ENCODE measurements at places on chromosomes 7 and 10. TPM values are rescaled to one million over a fixed set of nuclear protein-coding genes. Genes with fewer than 3 reads are reported as not detected.

Gene TMEM72
- not detected for total RNA-seq

Gene IKZF1
- total RNA-seq, result not detected

- DNase-seq, result no peak
Measured at GRCh38 chr7:115123441-115123840, 201.5 kb downstream of the MDFIC start.

- no peak for DNase-seq
Measured at GRCh38 chr10:107701943-107702342, 537.4 kb upstream of the SORCS1 start.

Gene TMEM254
- 14.5 TPM for total RNA-seq

DNA sequence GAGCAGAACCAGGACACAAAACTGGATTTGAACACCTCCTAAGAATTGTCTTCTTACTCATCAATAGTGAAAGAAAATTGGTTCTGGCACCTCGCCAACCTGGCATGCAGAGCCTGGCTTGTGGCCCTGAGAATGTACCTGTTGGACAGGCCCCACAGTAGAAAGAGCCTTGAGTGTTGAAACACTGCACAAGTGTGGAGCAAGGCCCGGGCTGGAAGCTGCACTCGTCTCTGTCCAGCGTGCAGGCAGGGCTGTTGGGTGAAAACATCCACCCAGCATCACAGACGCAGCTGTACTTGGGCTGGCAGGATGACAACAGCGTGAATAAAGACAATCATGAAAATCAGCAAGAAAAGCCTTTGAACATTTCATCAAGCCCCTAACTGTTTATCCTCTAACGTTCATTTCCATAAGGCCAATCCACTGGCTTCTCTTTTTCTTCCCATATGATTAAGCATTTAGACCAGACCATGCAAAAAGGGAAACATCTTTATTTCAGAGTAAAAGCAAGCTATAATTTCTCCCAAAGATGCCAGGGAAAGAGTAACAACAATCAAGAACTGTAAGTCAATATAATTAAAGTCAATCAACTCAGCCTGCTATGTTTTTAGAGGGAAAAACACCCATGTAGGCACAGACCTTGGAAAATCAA, 15.6 kb downstream of the CUBN start:
- peak; percentile 81 for DNase-seq

GRCh38 chr10:115084277-115084850, 8.8 kb upstream of the ATRNL1 start:
- DNase-seq, result no peak

GRCh38 chr7:17937506-17938120, 2.7 kb downstream of the SNX13 start:
- DNase-seq, result no peak

DNA sequence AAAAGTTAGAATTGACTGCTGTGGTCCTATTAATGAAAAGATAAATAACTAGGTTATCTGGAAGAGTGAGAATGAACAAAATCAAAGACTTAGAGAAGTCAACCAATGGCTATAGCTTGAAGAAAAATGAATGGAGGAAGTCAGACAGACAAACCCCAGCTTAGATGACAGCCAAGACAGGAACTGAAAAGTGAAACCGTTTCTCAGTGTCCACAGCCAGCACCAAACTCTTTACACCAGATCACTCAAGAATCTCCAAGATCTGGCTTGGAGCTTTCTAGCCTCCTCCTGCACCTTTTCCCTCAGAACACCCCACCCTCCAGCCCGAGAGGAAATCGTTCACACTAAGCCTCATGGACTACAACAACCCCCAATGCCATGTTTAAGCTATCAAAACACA, 167.0 kb downstream of the SFMBT2 start:
- DNase-seq, result no peak

DNA sequence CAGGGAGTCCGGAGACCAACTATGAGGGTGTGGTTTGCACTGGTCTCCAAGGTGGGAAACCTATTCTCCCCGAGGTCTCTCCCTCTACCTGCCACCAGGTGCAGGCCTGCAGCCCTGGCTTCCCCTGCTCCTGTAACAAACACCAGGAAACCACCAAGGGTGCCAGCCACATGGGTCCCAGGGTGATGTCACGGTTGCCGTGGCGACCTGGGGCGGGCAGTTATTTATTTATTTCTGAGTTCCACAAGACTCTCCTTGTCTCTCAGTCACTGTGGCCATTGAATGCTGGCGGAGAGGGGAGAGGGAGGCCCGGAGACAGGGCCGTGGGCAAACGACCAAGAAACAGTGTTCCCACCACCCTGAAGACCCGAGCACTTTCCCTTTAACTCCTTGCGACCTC, 27.0 kb downstream of the MMD2 start:
- peak; percentile 22 for DNase-seq

Gene ZNF273
- 9.6 TPM for total RNA-seq

Gene LRGUK
- under 0.01 TPM for total RNA-seq

DNA sequence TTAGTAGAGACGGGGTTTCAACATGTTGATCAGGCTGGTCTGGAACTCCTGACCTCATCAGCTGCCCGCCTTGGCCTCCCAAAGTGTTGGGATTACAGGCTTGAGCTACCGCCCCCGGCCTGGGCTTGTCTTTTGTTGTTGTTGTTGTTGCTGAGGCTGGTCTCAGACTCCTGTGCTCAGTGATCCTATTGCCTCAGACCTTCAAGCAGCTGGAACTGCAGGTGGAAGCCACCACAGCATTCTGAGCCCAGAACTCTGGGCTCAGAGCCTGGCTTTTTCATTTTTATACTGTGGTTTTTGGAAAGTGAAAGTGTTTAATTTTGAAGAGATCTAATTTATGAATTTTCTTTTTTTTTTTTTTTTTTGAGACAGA, 16.2 kb upstream of the DNAJB6 start:
- peak; percentile 33 for DNase-seq

DNA sequence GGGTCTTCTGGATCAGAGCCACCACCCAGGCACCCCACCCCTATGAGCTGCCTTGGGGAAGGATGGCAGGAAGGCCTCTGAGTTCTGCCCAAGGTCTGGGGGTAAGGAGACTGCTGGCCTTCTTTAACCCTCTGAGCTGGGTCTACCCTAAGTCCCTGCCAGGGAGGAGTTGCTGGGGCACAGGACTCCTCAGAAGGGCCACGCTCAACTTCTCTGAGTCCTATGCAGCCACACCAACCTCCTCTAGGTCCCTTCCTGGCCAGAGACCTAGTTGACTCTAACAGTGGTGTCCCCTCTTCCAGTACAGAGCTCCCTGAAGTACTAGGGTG, 2.6 kb upstream of the NEURL1 start:
- DNase-seq, result no peak

DNA sequence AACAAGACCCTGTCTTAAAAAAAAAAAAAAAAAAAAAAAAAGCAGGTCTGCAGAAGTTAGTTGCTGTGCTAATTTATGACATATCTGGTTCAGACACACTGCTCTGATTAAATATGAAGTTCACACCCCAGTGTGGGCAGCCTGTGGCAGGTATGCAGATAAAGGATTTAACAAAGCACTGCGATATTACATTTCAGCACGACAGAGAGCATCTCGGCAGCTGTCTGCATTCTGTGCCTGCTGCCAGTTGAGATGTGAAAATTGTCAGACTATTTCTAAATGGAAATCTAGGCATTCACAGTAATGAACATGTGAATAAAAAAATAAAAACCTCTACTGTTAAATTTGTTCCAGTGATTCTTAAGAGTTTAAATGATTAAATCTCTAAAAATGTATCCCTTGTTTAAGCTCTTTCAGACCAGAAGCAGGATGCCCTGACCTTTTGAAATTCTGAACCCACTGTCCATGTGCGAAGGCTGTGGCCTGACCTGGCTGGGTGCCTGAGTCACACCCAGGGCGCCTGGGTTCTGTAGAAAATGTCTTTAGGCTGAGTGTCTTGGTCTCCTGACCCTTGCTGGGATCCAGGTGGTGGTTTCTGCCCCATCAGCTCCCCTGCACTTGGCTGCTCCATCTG, 272.9 kb downstream of the WDR37 start:
- no peak for DNase-seq

Gene LIPF
- total RNA-seq, result not detected

- no peak for DNase-seq
Measured at GRCh38 chr10:71409516-71410104, 12.9 kb downstream of the CDH23 start.

DNA sequence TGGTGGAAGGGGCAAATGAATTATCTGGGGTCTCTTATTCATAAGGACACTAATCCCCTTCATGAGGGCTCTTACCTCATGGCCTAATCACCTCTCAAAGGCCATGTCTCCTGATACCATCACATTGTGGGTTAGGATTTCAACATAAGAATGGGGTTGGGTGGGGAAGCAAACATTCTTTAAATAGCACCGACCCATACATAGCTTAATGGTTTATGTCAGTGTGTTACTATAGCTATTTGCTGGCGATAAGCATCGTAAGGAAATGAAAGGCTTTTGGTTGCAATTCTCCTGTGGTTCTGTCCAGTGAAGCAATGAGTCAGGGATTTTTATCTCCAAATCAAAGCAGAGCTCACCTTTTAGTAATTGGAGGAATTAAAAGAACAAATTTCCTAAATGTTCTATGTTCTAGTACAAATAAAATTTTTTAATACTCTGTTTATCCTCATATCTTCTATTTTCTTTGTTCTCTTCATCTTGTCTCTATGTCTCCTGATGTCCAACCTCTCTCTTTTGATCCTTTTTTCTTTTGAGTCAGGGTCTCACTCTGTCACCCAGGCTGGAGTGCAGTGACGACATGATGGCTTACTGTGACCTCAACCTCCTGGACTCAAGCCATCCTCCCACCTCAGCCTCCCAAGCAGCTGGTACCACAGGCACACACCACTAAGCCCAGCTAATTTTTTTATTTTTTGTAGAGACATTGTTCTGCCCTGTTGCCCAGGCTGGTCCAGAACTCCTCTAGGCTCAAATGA, 57.0 kb upstream of the GLCCI1 start:
- peak; percentile 74 for DNase-seq

DNA sequence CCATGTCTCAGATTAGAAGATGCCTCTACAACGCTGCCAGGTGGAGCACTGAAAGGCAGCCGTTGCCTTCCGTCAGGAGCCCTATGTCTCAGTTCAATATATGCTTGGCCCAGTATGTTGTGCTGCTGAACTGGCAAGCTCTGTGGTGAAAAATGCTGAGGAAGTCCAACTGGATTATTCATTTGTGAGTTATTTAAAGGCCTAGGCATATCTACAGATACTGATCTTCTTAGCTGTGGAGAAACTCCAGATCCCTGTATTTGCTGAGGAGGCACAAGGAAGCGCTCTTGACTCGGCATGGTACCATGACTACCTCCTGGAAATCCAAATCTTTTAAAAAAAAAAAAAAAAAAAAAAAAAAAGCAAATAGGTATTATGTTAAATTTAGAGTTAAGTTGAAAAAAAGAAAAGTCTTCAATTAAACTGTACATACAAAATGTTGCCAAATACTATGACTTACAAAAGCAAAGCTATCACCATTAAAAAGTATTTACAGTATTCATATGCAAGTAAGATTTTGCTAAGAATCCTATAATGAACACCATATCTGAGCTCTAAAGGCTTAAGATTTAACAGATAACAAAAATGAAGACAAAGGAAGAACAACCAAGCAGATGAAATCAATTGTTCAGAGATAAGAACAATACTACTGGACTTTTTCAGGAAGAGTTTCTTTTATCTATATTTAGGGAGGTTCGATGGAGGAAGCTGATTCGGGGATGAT, 152.4 kb downstream of the GALNT11 start:
- DNase-seq, result no peak

DNA sequence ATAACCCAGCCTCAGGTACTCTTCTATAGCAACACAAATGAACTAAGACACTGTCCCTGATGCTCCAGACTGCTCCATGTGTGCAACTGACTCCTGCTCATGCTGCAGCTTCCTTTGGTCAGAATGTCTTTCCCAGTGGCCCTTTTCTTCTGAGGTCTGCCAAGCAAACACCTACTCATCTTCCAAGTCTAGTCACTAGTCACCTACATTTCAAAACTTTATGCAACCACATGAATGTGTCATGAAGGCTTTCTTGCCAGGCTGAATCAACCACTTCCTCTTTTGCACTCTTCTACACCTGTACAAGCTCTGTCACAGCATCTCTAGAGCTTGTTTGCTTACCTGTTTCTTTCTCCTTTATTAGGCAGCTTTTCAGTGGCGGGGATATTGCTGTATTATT, 75.8 kb downstream of the LSMEM1 start:
- DNase-seq, result peak; percentile 15

Gene SOSTDC1
- 0.10 TPM for total RNA-seq

Gene BLNK
- not detected for total RNA-seq

DNA sequence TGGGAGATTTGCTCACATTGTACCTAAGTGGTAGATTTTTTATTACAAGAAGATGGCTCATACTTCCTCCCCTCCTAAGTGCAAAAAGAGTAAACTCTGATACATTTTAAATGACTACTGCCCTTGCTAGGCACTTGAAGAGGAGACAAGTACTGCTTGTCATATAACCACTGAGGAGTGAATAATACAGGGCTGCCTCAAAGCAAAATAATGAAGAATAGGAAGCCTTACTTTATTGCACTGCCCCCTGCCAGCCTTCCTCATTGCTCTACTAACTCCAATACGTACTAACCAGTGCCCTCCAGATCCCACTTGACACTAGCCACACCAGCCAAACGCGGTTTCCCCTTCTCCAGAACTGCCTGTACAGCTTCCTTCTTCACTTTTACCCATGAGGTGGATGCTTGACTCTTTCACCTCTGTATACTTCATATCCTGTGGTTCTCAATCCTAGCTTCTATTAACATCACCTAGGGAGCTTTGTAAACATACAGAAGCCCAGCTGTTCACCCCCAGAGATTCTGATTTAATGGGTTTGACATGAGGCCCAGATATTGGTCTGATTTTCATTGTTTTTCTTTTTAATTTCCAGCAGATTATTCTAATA, 11.7 kb upstream of the MTERF1 start:
- DNase-seq, result no peak

- DNase-seq, result no peak
Measured at GRCh38 chr7:117673839-117674238, 194.0 kb downstream of the CFTR start.

DNA sequence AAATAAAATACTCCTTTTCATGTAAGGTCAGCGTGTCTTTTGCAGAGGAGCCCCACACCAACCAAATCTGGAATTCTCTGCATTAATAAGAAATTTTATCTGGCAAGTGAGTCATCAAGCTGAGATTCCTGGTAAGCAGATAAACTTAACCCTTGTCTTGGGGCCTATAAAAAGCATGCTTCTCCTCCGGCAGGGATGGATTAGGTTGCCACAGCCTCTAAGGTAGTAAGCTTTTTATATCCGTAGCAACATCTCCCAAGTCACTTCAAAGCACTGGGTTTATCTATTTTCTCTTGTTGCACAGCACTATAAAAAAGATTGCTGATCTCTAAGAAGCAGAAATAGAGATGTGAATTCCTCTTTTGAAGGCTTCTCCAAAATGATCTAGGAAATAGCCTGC, 202.8 kb upstream of the NOBOX start:
- no peak for DNase-seq
